ENCODE measurements at places on chromosomes 1 and 21. TPM values are rescaled to one million over a fixed set of nuclear protein-coding genes. Genes with fewer than 3 reads are reported as not detected.

- peak; percentile 71 for DNase-seq
Measured at GRCh38 chr1:167599957-167600581, 30.0 kb upstream of the RCSD1 start.

BCL2L15 gene
- total RNA-seq, result 0.43 TPM

LYPD8 gene
- not detected for total RNA-seq

DNA sequence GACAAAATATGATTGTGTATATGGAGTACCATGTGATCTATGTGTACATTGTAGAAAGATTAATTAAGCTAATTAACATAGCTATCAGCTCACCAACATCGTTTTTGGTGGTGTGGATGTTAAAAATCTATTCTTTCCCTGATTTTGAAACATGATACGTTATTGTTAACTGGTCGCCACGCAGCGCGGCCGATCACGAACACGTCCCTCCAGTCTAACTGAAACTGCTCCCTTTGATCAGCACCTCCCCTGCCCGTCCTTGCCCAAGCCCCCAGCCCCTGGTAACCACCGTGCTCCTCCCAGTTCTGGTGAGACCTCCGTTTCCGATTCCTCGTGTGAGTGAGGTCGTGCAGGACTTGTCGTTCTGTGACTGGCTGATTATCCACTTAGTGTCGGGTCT, 67.0 kb downstream of the AGPAT3 start:
- DNase-seq, result no peak

GRCh38 chr1:211912844-211913432, 82.4 kb upstream of the LPGAT1 start:
- DNase-seq, result no peak

- DNase-seq, result no peak
Measured at GRCh38 chr1:62772607-62773295, 11.2 kb upstream of the ATG4C start.

- no peak for DNase-seq
Measured at GRCh38 chr1:236354330-236355147, 39.5 kb upstream of the EDARADD start.

DNA sequence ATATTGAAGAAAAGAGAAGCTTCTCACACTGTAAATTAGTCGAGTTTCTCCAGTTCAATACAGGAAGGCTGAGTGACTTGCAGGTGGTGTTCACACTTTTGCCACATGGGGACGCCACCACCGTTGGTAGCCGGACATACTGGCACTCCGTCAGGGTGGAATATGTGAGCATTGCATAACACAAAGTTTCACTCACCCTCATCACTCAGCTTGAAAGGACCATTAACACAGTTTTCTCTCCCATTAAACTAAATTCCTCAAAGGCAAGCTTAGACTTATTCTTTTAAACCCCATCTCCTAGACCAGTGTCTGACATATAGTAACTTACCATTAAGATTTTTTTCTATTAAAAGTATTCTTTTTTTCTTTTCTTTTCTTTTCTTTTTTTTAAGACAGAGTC, 105.3 kb upstream of the SERBP1 start:
- peak; percentile 81 for DNase-seq

- peak; percentile 46 for DNase-seq
Measured at GRCh38 chr1:25799935-25800702, at the start of gene SELENON. Gene SELENON (plus strand): TSS chr1:25800193. CDS start chr1:25800231, 38 bp downstream.

GRCh38 chr1:65265651-65266351, 43.5 kb upstream of the DNAJC6 start:
- peak; percentile 35 for DNase-seq

PLA2G4A gene
- total RNA-seq, result 0.26 TPM

DNA sequence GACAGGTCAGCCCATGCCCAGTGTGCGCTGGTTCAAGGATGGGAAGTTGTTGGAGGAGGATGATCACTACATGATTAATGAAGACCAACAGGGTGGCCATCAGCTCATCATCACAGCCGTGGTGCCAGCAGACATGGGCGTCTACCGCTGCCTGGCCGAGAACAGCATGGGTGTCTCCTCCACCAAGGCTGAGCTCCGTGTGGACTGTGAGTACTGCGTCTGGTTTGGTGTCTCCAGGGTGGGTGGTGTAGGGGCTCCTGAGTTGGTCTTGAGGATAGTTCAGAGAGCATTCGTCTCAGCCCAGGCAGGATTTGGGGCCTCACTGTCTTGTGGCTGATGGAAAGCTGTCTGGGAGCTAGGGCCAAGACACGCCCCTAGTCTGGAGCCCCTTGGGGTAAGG, 83.2 kb downstream of the TRIM11 start:
- no peak for DNase-seq

DNA sequence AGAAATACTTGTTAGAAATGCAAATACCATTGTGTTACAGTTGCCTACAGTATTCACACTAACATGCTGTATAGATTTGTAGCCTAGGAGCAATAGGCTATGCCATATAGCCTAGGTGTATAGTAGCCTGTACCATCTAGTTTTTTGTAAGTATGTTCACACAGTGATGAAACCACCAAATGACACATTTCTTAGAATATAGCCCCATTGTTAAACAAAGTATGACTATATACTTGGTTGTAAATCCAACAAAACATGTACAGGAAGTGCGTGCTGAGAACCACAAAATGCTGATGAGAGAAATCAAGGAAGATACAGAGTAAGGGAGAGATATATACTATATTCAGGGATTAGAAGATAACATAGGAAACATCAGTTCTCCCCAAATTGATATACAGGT, 92.2 kb downstream of the POU2F1 start:
- peak; percentile 10 for DNase-seq

COL8A2 gene
- not detected for total RNA-seq

DNA sequence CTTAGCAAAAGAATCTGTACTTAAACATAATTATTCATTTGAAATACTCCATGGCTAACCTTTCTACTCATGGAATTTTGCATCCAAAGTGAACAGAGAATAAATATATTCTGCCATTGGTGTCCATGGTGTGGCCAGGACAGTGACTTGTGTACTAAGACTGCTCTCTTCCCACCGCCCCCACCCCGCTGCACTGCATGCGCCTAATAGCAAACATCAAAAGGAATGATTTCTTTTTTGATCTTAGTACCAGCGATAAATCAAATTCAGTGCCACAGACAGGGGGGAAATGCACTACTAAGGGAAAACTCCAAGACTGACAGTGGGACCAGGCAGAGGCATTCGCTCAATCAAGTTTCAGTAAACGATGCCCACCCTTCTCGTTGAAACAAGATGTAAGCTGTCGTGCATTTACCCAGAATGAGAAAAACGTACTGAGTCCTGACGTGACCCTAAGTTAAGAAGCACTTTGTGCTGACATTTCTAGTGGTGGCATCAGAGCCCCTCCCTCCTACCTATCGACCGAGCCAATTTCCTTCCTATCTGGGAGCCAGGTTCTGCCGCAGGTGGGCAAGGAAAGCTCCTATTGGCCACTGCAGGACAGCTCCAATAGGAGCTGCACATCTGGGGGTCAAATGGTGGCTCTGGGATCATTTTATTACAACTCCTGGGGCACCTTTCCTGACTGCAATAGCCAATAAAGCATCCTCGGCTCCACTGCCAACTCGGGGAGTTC, 12.5 kb downstream of the ESRRG start:
- DNase-seq, result no peak

SYPL2 gene
- total RNA-seq, result 0.05 TPM

- DNase-seq, result no peak
Measured at GRCh38 chr1:68814067-68814466, 317.2 kb upstream of the DEPDC1 start.

- peak; percentile 34 for DNase-seq
Measured at GRCh38 chr1:31699341-31699891, 4.4 kb downstream of the COL16A1 start.

BRINP3 gene
- total RNA-seq, result not detected

DNA sequence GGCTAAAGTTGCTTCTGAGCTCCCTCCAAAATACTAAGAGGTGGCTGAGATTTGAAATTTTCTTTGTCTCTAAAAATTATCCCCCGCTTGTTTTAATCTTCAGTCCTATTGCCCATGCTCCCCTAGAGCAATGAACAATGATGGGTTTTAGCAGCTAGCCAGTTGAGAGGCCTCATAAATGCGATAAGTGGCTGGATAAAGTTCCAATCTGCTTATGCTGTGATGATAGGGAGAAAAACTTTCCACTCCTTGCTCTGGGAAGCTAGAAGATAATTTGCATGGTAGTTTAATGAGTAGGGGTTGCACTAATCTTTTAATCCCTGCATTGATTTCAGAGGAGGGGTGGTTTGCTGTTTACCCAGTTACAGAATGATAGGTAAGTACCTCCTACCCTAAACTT, 9.6 kb upstream of the PRPF3 start:
- no peak for DNase-seq

GRCh38 chr1:39472826-39473225, 18.6 kb upstream of the BMP8A start:
- no peak for DNase-seq

DNA sequence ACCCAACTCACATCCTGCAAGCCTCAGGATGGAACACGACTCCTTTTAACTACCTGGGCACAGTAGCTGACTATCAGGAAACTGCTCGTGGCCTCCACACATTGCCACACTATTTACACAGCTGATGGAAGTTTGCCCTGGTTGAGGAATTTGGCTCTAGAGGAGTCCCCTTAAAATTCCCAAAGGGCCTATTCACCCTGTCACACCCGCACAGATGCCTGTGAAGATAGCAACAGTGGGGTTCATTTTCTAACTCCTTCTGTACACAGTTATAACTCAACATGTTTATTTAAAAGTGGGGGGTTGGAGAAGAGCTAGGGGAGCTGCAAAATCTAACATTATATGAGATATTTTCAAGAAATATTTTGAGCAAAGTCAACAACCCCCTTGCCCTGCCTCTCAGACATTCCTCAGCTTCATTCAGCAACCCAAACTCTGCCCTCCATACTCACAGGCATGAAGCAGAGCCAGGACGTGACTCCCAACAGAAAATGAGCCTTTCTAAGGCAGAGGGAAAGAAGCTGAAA, 35.8 kb upstream of the CCN1 start:
- no peak for DNase-seq

- DNase-seq, result peak; percentile 42
Measured at GRCh38 chr1:112618114-112618720, 724 bp downstream of the ST7L start.

- DNase-seq, result no peak
Measured at GRCh38 chr1:39047374-39048229, 21.5 kb downstream of the NDUFS5 start.

- DNase-seq, result no peak
Measured at GRCh38 chr1:161379071-161379470, 11.4 kb upstream of the CFAP126 start.

EMC1 gene
- total RNA-seq, result 40.2 TPM

GRCh38 chr1:53862507-53862906, 24.4 kb upstream of the NDC1 start:
- no peak for DNase-seq

DNA sequence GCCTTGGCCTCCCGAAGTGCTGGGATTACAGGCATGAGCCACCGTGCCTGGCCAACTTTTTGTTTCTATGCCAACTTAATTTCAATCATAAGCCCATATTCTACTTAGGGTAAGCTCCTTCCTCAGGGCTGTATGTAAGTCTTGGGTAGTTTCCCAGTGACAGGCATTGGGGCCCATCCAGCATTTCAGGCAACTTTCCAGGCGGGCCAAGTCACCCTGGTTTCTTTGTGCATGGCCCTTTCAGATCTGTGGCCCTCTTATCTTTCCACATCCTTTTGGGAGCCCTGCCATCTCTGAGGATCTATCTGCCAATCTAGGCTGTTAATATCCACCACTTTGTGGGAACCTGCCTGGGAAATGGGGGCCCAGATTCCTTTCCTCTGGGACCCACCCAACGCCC, 58.7 kb downstream of the TNN start:
- no peak for DNase-seq

GRCh38 chr1:244755673-244756072, 79.8 kb upstream of the COX20 start:
- DNase-seq, result no peak

GRCh38 chr1:154741741-154742495, 128.2 kb downstream of the KCNN3 start:
- no peak for DNase-seq

GRCh38 chr1:155607708-155608107, 2.3 kb upstream of the MSTO1 start:
- no peak for DNase-seq

- no peak for DNase-seq
Measured at GRCh38 chr1:178926046-178926445, 55.2 kb upstream of the ANGPTL1 start.

DNA sequence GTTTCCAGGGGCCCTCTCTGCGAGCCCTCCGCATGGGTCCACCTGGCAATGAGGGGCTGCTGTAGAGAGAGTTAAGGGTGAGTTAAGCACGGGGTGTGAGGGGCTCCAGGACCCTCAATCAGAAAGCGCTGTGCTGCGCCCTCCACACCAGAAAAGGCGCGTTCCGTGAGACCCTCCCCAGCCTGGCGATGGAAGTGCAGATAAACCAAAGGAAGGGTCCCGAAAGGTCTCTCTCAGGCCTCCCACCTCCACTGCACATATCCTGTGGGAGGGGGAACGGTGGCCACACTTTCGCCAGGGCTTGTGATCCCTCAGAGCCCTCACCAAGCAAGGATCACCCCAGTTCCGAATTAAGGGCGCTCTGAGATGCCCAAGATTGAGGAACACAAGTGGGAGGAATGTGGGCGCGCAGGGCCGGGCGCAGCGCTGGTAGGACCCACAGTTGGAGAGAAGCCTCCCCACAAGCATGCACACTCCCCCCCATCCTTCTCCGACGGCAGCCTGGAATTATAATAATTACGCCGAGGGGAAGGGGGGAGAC, 1.1 kb downstream of the WNT3A start:
- no peak for DNase-seq

PRUNE1 gene
- total RNA-seq, result 15.9 TPM

- DNase-seq, result no peak
Measured at GRCh38 chr1:75330624-75331023, 196.4 kb downstream of the LHX8 start.

DNA sequence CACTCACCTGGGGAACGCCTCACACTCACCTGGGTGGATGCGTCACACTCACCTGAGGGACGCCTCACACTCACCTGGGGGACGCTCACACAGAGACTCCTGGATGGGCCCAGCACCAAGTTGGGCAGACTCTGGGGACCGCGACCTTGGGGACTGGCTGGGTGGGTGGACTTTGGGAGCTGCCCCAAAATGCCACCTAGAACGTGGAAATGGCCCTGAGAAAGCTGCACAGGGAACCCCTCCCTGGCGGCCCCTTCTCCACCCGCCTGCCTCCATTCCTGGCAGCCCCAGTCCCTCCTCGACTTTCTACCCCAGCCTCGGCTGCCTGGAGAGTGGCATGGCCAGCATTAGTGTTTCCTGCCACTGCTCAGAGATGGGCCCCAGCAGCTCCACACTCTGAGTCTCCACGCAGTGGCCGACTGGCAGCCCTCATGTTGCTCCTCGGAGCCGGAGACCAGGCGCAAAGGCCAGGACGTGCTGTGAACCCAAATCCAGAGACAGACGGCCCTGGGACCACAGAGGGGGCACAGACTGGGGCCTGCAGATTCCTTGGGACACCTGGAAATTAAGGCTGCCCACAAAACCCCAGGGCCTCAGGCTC, 46.5 kb upstream of the ACTRT2 start:
- DNase-seq, result no peak

All from activated naive CD4-positive, alpha-beta T cell treated with anti-CD3 and anti-CD28 coated beads for 36 hours (primary cell).